ENCODE measurements at places on chromosomes 5 and 9.

DNA sequence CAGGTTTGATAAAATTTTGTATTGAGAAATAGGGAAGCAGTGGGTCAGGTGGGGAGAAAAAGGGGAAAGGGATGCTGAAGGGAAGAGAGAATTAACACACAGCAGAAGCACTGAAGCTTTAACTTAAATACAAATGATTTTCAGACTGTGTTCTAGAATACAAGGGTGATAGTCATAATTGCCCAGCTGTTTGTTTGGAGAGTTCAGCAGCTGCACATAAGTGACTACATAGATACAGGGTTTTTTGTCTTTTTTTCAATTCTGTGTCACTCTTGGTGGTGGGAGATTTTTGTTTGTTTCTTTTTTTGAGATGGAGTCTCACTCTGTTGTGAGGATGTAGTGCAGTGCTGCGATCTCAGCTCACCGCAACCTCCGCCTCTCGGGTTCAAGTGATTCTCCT is 590.4 kb upstream of the SEMA6A start:
- no peak for DNase-seq

DNA sequence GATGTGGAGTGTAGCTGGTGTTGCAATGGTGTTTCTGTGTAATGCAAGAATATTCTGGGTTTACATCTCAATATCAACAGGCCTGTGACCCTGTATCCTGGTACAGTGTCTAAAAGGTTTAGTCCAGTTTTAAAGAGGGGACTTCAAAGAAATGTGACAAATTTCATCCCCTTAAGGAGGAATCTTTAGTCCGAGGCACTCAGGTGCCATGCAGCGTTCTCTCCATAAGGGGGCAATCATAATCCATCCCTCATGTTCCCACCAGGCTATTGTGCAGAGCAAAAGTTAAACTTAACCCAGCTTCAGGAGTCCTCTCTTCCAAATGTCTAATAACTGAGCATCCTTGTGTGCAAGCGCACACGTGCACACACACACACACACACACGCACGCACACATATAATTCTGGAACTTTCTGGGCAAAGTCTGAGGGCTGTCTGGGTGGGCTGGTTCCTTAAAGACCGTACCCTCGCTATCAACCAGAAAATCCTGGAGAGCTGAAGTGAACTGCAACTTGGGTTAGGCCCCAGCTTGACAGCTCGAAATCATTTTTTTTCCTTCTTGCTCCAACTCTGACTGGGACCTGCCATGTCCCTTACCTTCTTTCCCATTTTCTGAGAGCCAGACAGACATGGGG is 46.0 kb downstream of the CRB2 start:
- DNase-seq: no peak

GRCh38 chr5:57032151-57032551 is 80.2 kb upstream of the MIER3 start:
- DNase-seq: no peak

- no peak for DNase-seq
These were observed 221.2 kb upstream of the ANKRD55 start for GRCh38 chr5:56454219-56454862.

DNA sequence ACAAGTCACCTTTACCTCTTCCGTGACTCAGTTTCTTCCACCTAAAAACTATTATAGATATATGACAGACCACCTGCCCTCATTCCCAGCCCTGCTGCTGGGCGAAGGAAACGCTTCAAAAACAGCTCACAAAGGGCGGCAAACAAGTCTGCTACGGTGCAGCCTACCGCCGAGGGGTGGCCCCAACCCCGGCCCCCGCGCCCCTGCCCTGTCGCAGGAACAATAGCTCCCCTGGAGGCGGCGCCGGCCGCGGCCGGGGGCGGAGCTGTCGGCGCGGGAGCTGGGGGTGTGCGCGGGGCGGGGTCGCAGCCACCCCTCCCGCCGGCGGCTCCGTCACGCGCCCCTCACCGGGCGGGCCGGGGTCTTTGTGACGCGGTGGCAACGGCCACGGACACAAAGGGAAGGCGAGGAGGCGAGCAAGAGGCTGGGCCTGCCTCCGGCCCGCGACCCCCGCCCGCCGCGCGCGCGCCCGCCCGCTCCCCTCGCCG is at the start of gene TMEFF1:
Gene TMEFF1 (plus strand): TSS at position 362 of the 488 bp plus-strand sequence. CDS start 396 bp downstream, outside the sequence.
- no peak for DNase-seq
